ENCODE measurements at places on chromosomes 2 and 18.

GRCh38 chr2:56812432-56812831, 628.6 kb downstream of the CCDC85A start:
- no peak for DNase-seq

GRCh38 chr2:177433402-177433801, 40.8 kb downstream of the AGPS start:
- DNase-seq, result no peak

GRCh38 chr2:219759801-219760200, 132.4 kb downstream of the SLC4A3 start:
- DNase-seq, result no peak

- DNase-seq, result no peak
Observed at GRCh38 chr2:229650901-229651300, 63.5 kb downstream of the DNER start.

DNA sequence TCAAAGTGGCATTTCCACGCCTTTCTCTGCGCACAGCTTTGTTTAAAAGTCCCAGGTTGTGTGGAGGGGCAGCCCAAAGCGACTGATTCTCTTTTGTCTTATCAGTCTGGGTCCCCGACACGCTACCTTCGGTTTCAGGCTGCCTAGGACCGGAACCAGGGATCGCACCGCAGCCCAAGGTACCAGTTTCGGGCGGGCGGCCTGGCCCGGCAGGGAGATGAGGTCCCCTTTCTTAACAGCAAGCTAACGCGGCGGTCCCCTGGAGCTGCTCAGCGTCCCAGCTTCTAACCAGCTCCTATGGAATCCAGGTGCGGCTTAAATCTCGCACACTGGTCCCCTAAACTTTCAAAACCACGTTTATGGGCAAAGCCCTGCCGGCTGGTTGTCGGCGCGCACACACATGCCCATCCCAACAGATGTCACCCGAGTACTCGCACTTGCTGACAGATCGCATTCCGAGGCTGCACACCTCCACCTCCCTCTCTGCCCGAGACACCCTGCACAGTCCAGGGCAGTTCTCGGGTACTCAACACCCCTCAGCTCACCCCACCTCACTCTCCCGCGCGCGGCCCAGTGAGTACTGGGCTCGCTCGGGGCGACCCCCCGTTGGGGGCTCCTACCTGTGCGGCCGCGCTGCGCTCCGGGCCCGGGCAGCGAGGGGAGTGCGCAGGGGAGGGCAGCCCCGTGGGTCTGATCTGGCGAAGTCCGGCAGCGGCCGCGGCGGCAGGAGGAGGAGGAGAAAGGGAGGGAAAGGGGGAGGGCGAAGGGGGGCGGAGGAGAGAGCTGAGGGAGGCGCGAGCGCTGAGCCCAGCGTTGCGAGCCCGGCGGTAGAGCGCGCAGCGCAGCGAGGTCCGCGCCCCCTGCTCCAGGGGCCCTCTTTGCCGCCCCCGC, at the start of gene EFEMP1:
Gene EFEMP1 (minus strand): TSS at position 692 of the 891 bp plus-strand sequence. CDS start 1,342 bp downstream, outside the sequence.
- peak; percentile 89 for DNase-seq

- DNase-seq, result no peak
Observed at GRCh38 chr18:9594823-9595596, 19.3 kb downstream of the PPP4R1 start.

- DNase-seq, result no peak
Observed at GRCh38 chr18:10689236-10690034, 163.6 kb downstream of the NAPG start.

DNA sequence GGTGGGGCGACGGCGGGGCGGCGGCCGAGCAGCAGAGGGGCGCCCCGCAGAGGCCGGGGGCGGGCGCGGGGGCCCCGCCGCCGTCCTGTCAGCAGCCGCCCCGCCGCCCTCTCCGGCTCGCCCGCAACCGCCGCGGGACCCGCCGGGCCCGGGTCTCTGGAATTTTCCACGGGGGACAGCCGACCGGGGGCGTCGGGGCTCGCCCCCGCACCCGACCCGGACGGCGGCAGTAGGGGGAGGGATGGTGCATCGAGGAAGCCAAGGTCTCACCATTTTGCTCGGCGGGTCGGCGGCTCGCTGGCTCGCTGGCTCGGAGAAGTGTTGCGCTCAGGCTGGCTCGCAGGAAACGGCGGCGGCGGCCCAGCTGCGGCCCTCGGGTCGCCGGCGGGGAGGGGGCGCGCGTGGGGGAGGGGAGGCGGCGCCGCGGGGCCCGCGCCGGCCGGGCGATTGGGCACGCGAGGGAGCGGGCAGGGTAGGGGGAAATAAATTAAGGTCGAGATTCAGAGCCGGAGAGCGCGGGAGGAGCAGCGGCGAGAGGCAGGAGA, 405 bp downstream of the PPP3R1 start:
- DNase-seq, result peak; percentile 78

DNA sequence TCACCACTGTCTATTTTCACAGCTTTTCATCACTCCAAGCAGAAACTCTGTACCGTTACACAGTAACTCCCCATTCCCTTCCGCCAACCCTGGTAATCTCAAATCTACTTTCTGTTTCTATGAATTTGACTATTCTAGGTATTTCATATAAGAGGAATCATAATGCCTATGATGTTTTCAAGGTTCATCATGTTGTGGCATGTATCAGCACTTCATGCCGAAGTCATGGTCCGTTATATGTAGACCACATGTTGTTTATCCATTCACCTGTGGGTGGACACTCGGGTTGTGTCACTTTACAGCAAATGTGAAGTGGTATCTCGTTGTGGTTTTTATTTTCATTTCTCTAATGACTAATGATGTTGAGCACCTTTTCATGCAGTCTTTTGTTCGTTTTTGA, 21.6 kb downstream of the CPSF3 start:
- DNase-seq, result no peak

DNA sequence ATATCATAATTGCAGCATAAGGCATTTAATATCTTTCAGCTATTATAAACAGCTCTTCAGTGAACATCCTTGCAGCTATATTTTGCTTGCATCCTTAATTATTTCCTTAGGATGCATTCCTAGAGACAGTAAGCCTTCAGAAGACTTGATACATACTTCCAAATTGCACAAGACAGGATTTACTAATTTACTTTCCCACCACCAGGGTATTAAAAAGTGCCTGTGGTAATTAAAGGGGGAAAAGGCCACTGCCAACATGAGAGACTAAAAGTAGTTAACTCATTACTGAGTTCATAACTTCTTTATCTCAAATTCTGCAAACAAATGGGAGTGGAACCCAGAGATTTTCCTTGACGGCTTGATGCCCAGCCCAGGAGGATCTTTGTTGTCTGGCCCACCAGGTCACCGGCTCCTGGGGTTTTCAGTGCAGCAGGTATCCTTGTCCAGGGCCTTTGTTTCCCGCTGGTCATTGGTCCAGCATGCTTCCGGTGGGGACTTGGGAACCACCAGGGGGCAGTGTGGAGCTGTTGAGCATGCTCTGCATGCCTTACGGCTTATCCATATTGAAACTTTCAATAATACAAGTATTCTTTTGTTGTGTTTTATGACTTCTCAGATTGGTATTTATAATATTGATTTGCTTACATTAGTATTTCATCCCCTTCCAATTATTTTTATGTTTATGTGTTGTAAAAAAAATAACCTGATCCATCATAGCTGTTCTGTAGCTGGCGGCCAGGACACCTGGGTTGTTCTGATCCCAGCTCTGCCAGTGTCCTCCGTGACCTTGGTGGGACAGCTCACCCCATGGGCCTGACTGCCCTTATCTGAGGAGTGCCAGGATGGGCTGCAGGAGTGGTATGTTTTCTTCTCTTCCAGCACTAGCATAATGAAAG, 61.4 kb downstream of the TGOLN2 start:
- peak; percentile 85 for DNase-seq

DNA sequence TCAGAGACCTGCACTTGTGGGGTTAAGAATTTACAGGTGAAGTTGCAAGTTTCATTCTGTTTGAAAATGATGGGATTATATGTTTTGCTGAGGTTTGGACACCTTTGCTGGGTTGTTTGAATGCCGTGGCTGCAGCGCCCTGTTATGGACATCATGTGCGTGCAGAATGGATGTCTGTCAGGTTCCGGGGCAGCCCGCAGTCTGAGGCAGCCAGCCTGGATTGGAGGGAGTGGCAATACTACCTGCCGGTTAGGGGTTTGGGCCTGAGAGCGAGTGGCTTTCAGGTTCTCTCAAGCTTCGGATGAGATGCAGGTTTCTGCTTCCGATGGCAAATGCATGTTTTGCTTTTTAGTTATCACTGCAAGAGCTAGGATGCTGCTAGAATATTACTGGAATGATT, 1.1 kb downstream of the CASP8 start:
- DNase-seq, result no peak

DNA sequence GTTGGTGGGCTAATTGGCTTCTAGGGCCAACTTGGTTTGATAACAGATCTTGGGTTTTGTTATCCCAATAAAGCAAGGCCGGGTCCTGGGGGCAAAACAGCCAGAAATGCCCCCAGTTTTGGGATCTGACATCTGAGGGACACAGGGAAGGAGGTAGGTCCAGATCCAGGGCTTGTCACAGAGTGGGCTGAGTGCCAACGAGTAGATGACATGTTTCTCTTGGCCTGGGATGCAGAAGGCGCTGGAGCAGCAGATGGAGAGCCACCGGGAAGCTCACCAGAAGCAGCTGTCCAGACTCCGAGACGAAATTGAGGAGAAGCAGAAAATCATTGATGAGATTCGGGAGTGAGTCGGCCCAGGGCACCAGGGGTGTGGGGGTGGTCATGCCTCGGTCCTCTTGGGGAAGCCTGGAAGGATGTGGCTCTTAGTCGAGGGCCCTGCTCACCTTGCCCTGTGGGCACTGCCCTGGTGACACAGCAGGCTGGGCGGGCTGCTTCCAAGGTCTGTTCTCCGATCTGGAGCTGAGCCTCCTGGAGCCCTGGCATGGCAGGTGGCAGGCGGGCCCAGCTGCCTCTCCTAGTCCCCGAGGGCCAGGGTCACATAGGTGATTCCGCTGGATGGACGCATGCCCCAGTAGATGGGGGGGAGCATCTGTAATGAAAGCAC, 40.2 kb upstream of the LYPD6B start:
- DNase-seq, result no peak

GRCh38 chr2:38615237-38615636, 12.5 kb upstream of the HNRNPLL start:
- DNase-seq, result no peak

- DNase-seq, result peak; percentile 60
Observed at GRCh38 chr2:240966457-240966905, 31.9 kb upstream of the SNED1 start.

DNA sequence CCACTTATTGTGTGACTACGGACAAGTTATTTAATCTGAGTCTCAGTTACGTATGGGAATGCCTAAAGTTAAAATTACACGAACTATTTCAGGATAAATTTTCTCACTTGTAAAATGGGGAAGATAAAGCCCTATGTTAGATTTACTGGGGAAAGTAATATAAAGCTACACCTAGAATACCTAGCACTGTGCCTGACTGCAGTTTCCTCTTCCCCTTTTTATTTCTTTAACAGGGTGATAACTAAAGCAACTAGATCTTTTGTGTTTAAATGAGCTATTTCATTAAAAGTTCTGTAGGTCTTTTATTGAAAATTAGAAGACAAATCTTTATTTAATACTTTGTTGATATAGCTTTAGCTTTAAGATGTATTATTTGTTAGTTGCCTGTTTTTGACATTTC, 5.0 kb downstream of the B3GNT2 start:
- no peak for DNase-seq

GRCh38 chr2:5851410-5851809, 159.2 kb downstream of the SOX11 start:
- DNase-seq, result no peak

GRCh38 chr2:118417406-118418120, 329.3 kb downstream of the INSIG2 start:
- DNase-seq, result no peak

DNA sequence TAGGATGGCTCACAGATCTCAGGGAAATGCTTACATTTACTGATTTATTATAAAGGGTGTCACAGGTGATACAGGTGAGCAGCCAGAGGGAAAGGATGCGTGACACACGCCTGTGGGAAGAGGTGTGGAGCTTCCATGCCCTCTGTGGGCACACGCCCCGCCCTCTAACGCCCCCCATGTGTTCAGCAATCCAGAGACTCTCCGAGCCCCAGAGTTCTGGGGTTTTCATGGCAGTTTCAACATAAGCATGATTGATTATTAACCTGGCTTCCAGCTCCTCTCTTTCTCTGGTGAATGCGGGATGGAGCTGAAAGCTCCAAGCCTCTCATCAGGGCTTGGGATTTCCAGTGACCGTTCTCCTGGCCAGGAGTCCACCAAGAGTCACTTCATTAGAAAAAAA, 34.3 kb upstream of the ODC1 start:
- DNase-seq, result no peak

DNA sequence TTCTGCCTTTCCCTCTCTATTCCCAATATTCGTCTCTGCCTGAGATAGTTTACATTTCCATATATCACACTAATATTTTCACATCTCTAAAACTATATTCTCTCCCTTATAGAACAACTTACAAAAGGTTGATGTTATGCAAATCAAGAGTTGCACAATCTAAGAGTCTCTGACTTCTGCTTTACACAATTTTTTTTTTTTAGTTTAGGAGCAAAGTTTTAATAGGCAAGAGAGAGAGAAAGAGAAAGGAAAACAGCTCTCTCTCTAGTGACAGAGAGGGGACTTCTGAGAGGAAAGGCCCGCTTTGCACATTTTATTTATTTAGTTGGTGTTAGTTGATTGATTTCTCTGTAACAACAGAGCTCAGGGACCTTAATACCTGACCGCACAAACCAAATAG, 380.2 kb downstream of the TXNL1 start:
- no peak for DNase-seq

- no peak for DNase-seq
Observed at GRCh38 chr18:59429608-59430007, 70.5 kb upstream of the LMAN1 start.

GRCh38 chr2:133849341-133849740, 281.1 kb upstream of the NCKAP5 start:
- DNase-seq, result no peak

DNA sequence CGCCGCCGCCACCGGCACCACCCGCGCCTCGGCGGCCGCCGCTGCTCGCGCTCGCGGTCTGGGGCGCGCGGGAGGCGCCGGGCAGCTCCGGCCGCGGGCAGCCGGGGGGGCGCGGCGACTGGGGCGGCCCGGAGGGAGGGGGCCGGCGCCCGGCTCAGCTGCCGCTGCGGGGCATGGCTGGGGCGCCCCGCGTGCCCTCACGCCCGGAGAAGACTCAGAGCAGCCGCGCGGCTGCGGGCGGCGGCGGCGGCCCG, 295 bp downstream of the GAREM1 start:
- no peak for DNase-seq

DNA sequence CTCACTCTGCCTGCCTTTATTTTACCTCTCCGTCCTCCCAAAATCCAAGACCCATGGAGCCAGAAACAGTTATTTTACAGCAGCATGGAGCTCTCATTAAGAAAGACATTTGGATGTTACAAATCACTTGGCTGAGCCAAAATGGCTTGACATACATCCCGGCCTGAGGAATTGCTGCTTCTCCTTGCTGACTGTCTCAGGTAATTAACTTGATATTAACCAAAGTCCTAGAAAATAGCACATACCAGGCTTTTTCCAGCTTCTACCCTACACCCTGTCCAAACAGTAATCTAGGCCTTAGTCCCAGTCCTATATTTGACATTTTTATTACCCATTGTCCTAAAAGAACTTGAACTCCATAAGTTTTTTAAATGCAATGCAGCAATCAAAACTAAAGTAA, 205.0 kb downstream of the TMX3 start:
- DNase-seq, result no peak
